ENCODE measurements at places on chromosomes 11 and 22.

DNA sequence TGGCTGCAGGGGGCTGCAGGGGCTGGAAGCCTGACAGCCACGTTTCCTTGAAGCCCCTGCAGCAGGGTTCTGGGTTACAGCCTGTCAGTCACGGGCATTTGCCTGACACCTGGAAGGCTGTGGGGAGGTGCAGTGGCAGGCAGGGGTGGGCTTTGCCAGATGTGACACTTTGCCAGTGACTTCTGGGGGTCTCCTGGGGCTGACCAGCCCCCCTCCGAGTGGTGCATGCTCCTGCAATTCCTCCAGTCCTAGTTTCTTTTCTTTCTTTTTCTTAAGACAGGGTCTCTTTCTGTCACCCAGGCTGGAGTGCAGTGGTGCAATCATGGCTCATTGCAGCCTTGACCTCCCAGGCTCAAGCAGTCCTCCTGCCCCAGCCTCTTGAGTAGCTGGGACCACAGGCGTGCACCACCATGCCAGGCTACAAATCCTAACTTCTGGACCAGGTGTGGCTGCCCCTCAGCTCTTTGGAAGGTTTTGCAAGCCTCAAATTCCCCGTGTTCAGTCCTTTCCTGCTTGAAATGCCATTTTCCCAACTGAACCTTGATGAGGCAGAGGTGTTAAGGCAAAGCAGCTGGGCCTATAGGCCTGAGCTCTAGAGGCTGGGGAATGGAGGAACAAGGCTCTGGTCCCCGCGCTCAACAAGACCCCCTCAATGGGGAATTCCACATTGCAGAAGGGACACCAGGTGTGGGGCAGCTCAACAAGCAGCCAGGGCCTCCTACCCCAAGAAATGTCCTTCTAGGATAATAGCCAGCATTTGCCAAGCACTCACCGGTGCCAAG is 20.2 kb upstream of the CHKA start:
- H3K36me3 ChIP-seq: no peaks in the 10 kb centered on the region
- H3K4me3 ChIP-seq: no peak overlapping the region
- no peak for DNase-seq
- no peak overlapping the region for H3K27ac ChIP-seq
- H3K27me3 ChIP-seq: no peaks in the 10 kb centered on the region

GRCh38 chr11:78418584-78419211 is 1.1 kb upstream of the GAB2 start:
- H3K4me1 ChIP-seq: no peaks in the 10 kb centered on the region
- peak overlapping the region; percentile 81 for H3K4me3 ChIP-seq
- H3K27ac ChIP-seq: no peak overlapping the region
- peaks cover 4% of the 10 kb centered on the region for H3K27me3 ChIP-seq
- DNase-seq: no peak
- no peaks in the 10 kb centered on the region for H3K36me3 ChIP-seq

DNA sequence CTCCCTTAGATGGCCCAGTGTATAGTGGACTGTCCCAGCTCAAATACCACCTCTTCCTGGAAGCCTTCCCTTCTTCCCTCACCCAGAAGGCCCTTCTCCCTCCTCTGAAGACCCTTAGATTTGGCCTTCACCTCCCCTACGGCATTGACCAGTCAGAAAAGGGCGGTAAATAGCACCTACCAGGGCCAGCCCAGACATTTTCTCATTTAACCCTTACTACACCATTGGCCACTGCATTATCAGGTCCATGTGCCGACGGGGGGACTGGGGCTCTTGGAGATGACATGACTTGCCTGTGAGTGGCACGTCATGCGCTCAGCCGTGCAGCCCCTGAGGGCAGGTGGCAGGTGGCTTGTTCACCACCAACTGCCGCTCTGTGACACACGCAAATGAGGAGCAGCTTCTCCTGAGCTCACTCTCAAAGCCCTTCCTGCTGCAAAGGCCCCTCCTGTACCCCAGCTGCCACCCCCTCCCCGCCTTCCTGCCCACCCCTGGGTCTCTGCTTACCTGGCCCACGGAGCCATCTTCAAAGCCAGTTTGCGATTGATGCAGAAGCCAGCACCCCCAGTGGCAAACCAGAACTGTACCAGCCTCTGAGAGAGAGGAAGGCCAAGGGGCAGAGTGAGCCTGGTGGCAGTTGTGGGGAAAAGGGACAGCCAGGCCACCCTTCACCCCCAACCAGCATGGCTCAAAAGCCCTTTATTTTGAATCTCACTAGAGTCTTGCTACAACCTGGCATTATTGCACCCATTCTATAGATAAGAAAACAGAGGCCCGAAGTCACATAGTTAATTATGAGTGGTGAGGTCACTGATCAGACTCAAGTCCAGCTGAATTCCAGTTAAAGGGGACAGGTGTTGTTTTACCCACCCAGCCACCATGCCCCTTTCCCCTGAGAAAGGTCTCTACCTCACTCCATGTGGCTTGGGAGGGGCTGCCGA is 9.5 kb downstream of the MFNG start:
- H3K4me3 ChIP-seq: no peak overlapping the region
- no peak overlapping the region for H3K27ac ChIP-seq
- H3K36me3 ChIP-seq: no peaks in the 10 kb centered on the region
- no peak for DNase-seq
- no peaks in the 10 kb centered on the region for H3K27me3 ChIP-seq

DNA sequence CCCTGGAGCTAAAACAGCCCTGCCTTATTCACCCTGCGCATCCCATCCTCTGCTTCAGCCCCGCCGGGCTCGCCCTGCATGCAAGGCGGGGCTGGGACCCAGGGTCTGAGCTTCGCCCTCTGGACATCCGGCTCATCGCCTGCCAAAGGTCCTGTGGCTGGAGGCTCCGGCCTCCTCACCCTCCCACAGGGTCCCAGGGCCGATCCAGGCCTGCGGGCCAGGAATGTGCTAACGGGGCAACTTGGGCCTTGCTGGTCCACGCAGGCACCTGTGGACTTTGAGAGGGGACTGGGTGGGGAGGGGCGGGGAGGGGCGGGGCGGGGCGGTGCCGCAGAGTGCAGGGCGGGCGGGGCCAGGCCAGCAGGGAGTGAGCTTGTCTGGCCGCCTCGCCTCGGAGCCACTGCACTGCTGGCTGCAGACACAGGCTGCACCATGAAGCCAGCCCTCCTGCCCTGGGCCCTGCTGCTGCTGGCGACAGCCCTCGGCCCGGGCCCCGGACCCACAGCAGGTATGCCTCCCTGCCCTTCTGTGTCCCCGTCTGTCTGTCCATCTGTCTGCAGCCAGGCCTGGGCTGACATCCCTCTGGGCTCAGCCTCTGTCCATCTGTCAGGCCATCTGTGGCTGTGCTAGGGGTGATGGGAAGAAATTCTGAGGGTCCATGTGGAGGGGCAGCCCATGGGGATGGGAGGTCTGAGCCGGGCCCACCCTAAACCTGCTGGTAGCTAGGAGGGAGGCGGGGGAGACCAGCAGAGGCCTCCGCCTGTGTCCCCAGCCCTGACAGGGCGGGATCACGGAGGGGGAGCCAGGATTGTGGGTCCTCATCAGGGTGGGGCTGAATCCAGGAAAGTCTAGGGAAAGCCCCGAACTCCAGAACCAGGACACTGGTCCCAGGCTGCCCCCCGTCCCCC is at the start of gene SUSD2:
TSS of gene SUSD2 (plus strand) at position 400 of the 908 bp plus-strand sequence. CDS start at position 433, 33 bp downstream.
- H3K4me1 ChIP-seq: peaks cover 5% of the 10 kb centered on the region
- DNase-seq: no peak
- peaks cover 2% of the 10 kb centered on the region for H3K36me3 ChIP-seq
- no peaks in the 10 kb centered on the region for H3K27me3 ChIP-seq

DNA sequence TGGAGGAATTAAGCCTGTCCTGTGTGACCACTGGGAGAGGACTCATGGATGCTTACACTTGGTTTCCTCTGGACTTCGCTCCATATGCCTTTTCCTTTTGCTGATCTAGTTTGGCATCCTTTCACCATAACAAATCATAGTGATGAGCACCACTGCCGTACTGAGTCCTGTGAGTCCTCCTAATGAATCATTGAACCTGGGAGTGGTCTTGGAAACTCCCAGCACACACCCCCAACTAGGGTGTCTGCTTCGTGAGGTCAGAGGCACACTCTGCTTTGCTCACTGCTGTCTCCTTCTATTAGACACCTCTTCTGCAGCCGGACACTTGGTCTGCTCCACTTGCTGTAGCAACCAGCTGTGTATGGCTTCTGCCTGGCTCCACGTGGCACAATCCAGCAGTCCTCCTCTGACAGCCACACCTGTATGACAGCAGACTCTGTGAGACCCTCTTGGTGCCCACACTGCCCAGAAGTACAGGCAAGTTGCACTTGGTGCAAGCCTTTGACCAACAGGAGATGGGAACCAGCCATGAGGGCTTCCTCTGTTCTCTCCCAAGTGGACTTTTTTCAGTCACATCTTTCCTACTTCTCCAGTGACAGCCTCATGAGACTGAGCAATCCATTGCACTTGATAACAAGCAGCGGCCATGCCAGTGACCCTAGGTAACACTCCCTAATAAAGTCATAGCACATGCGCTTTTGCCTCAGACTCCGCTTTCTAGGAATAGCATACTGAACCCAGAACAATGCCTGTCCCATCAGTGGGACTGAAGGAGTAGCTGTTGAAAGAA is 65.0 kb upstream of the HMGXB4 start:
- H3K4me3 ChIP-seq: no peak overlapping the region
- H3K27ac ChIP-seq: no peak overlapping the region
- H3K4me1 ChIP-seq: no peaks in the 10 kb centered on the region
- no peaks in the 10 kb centered on the region for H3K36me3 ChIP-seq
- no peaks in the 10 kb centered on the region for H3K27me3 ChIP-seq

GRCh38 chr11:86933891-86934581 is 21.2 kb downstream of the FZD4 start:
- H3K36me3 ChIP-seq: no peaks in the 10 kb centered on the region
- no peak for DNase-seq
- H3K4me1 ChIP-seq: peaks cover 5% of the 10 kb centered on the region

DNA sequence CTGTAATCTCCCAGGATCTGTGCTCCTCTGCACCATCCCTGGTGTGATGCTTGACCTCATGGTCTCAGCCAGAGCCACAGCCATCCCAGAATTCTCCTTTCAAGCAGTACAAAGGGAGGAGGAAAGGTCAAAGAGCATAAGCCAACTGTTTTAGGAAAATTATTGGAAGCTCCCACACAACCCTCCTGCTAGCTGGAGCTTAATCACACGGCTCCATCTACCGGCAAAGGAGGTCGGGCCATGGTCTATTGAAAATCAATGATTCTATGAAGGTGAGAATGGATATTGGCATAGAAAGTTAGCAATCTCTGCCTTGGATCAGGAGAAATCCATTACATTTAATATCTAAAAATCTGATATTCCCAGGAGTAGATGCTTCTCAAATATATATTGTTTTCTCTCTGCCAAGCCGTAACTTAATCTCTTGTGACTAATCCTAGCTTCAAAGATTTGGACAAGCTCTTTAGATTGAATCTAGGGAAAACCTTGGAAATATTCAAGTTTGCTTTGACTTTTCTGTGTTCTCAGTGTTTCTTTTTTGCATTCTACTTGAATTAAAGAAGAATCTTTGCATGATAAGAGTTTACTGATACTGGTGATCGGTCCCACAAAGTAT is 259.6 kb downstream of the NTM start:
- DNase-seq: no peak
- no peak overlapping the region for H3K27ac ChIP-seq
- H3K4me3 ChIP-seq: no peak overlapping the region
- no peaks in the 10 kb centered on the region for H3K4me1 ChIP-seq
- H3K36me3 ChIP-seq: no peaks in the 10 kb centered on the region
- H3K27me3 ChIP-seq: no peaks in the 10 kb centered on the region

- no peaks in the 10 kb centered on the region for H3K4me1 ChIP-seq
- no peaks in the 10 kb centered on the region for H3K27me3 ChIP-seq
- H3K27ac ChIP-seq: no peak overlapping the region
- no peak overlapping the region for H3K4me3 ChIP-seq
- DNase-seq: peak; percentile 71
- H3K36me3 ChIP-seq: no peaks in the 10 kb centered on the region
Observed at GRCh38 chr11:45097721-45098493, 48.5 kb upstream of the PRDM11 start.

DNA sequence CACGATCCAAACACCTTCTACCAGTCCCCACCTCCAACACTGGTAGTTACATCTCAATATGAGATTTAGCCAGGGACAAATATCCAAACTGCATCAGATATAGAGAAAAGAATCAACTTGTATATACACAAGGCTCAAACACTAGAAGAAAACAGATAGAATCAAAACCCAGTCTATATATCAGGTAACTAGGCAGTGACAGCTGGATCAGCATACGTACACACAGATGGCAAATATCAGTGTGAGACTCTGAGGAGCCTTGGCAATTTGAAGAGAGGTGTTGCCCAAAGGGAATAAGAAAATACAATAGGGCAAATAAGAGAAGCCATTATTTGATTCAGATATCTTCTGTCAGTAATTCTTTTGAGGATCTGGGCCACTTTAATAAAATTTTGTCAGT is 951.3 kb upstream of the CHORDC1 start:
- no peak overlapping the region for H3K4me3 ChIP-seq
- H3K4me1 ChIP-seq: no peaks in the 10 kb centered on the region
- H3K27ac ChIP-seq: no peak overlapping the region
- no peaks in the 10 kb centered on the region for H3K27me3 ChIP-seq

DNA sequence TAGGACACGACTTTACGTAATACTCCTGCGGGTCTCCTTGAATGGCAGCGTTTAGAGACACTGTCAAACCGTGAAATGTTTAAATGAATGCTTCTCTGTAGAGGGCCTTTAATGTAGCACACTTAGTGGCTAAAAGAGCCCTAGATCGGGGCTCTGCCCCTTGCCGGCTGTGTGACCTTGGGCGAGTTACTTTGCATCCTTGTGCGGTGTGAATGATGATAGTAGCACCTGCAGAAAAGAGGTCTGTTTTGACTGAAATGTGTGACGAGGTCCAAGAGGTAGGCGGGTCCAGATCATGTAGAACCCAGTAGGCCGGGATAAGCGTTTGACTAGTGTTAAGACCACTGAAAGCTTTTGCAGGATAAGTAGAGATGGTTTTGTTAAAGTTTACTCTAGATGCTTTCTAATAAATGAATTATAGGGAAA is 866 bp downstream of the MED17 start:
- H3K4me3 ChIP-seq: peak overlapping the region; percentile 60
- no peaks in the 10 kb centered on the region for H3K4me1 ChIP-seq
- no peak for DNase-seq
- no peak overlapping the region for H3K27ac ChIP-seq
- no peaks in the 10 kb centered on the region for H3K36me3 ChIP-seq

DNA sequence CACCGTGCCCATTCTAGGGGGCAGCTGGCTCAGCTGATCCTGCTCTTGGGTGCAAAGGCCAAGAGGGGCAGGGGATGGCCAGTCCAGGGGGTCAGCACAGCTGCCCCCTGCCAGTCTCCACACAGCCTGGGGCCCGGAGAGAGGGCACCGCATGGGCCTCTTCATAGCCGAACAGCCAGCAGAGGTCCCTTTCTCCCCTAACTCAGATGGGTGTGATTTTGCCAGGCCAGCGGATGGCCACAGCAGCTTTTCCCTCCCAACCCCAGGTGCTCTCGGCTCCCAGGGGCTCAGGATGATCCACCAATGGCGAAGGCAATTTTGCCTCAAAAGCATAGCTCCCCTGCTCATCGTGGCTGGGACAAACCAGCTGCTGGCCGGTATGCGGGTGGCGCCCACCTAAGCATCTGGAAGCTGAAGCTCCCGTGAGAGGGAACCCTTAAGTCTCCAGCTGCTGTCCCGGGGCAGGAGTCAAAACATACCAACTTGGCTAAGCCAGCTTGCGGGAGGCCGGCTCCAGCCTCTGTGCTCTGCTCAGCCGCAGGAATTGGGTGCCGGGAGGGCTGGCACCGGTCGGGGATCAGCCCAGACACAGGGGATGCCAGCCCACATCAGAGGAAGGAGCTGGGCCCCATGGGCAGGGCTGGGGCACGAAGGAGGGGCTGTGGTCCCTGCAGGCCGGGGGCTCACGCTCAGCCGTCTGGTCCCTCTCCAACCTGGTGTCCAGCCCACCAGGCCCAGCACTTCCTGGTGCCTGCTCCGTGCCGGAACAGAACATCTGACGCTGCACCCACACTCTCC is 30.5 kb upstream of the GNB1L start:
- H3K4me3 ChIP-seq: no peak overlapping the region
- no peak overlapping the region for H3K27ac ChIP-seq
- no peaks in the 10 kb centered on the region for H3K36me3 ChIP-seq
- H3K27me3 ChIP-seq: no peaks in the 10 kb centered on the region

All from iPS DF 6.9 (cell line).